ENCODE measurements at places on chromosomes 16 and 17. TPM values are rescaled to one million over a fixed set of nuclear protein-coding genes. Genes with fewer than 3 reads are reported as not detected.

DNA sequence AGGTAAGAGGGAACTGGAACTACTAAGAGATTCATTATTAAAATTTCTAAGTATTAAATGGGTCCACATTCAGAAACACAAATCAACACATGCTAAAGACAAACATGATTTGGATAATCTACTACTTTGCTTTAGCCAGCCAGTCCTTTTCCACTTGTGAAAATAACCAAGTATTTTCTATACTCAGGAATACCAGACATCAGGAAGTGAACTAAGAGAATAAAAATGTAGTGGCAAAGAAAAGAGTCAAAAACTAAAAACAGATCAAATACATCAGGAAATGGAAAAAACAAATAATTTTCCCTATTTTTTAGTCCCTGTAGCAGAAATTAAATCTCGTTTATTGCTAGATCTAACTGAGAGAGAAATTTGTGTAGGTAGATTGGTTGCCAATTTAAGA is 78.0 kb downstream of the MYO1D start:
- no peak for DNase-seq

- DNase-seq: peak; percentile 85
Observed at GRCh38 chr17:41919165-41919817, 540 bp upstream of the ACLY start.

Gene ADAM11
- 0.45 TPM for total RNA-seq

DNA sequence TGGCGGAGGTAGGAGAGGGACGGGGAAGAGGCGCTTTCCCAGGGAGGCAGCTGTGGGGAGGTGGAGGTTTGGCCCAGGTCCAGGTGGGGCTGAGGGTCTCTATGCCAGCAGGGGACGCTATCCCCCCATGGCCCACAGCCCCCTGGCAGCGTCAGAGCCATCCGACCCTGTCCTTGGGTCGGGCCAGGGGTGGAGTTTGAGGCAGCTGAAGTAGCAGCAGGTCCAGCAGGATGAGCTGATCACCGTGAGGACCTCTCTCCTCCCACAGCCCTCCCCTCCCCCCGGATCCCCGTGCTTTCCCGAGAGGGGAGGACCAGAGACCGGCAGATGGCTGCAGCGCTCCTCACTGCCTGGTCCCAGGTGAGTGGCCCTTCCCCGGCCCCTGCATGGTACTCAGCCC is 3.2 kb downstream of the ZNF205 start:
- DNase-seq: peak; percentile 79

GRCh38 chr16:19525385-19525723 is 1.6 kb downstream of the CCP110 start:
- DNase-seq: no peak

Gene RNU2-1
- total RNA-seq: not detected

GRCh38 chr16:29804455-29805231 is 1.7 kb upstream of the MAZ start:
- DNase-seq: peak; percentile 86

Gene ABCA8
- not detected for total RNA-seq

- DNase-seq: no peak
Observed at GRCh38 chr16:31052114-31052513, 18.8 kb downstream of the STX4 start.

DNA sequence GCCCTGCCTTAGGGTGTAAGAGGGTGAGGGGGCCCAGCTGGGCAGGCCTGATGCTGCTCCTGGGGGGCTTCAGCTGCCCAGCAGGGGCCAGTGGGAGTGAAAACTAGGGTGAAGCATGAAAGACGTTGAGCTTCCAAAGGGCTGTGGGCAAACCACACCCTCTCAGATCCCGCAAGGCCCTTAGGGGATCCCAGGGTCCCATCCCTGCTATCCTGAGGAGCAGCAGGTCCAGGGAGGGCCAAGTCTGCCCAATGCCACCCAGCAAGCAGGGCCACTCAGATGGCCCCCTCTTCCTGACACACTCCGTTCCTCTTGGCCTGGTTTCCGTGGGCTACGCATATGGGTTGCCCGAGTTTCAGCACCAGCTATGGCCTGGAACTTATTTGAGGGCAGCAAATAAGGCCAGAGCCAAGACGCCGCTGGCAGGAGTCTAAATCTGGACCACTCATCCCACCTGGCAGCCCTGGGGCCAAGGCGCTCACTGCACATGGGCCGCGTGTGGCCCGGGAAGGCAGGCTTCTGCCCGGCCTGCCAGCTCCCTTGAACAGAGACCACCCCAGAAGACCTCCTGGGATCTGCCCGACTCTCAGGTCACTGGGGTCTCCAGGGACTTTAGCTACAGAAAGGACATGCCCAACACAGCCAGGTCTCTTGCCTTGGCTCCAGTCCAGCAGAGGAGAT is 4.2 kb downstream of the ATP2A3 start:
- DNase-seq: no peak

DNA sequence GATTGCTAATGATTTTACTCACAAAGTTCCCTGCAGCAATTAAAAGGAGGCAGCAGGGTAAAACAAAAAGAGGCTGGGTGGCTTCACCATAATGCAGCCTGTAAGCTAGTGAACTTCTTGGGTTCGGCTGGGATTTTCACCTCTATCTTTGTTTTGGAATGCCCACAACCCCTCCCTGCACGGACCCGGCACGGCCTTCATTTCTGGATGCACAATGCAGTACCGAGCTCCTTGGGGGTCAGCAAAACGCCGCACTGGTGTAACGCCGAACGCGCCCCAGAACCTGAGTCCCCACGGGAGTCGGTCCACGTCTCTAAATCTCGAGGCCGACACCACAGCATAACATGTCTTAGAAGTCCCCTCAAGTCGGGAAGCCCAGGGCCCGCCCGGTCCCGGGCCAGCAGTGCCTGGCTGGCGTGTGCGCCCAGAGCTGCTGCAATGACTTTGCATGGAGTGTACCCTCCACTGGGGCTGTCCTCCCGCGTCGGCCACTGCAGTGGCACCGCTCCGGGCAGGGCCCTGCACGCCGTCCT is 759 bp downstream of the UBE2O start:
- DNase-seq: peak; percentile 62

DNA sequence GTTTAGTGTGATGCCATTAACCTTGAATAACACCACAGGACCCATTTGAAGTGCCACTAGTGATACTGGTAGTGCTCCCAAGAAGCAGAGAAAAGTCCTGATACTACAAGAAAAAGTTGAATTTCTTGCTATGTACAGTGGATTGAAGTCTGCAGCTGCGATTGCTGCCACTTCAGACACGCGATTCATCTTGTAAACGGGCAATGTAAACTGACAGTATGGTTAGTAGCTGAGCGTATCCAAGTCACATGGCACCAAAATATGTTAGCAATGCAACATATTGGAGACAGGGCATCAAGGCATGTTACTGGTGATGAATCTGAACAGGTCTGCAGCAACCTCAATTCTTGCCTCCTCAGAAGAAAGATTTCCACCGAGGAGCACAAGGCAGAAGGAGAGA is 238.9 kb downstream of the HS3ST3B1 start:
- no peak for DNase-seq

DNA sequence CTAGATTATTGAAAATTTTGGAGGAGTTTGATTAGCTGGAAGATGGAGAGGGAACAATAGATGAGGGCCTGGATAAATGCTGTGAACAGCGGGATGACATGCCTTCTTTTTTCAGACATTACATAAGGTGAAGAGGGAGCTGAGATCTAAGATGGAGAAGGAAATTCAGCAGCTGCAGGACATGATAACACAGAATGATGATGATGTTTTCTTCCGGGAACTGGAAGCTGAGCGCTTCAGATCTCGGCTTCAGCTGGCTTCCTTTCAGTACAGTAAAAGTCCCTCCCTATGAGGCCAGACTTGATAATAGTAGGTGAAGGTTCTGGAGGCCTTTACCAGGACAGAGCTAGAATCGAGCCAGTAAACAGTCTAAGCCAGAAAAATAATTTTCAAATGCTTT is 30.7 kb downstream of the CEP95 start:
- DNase-seq: no peak

GRCh38 chr17:28549236-28550132 is 2.9 kb downstream of the UNC119 start:
- no peak for DNase-seq

- DNase-seq: no peak
Observed at GRCh38 chr16:9081158-9081557, 10.3 kb upstream of the HAPSTR1 start.

Gene OTOP3
- total RNA-seq: not detected

DNA sequence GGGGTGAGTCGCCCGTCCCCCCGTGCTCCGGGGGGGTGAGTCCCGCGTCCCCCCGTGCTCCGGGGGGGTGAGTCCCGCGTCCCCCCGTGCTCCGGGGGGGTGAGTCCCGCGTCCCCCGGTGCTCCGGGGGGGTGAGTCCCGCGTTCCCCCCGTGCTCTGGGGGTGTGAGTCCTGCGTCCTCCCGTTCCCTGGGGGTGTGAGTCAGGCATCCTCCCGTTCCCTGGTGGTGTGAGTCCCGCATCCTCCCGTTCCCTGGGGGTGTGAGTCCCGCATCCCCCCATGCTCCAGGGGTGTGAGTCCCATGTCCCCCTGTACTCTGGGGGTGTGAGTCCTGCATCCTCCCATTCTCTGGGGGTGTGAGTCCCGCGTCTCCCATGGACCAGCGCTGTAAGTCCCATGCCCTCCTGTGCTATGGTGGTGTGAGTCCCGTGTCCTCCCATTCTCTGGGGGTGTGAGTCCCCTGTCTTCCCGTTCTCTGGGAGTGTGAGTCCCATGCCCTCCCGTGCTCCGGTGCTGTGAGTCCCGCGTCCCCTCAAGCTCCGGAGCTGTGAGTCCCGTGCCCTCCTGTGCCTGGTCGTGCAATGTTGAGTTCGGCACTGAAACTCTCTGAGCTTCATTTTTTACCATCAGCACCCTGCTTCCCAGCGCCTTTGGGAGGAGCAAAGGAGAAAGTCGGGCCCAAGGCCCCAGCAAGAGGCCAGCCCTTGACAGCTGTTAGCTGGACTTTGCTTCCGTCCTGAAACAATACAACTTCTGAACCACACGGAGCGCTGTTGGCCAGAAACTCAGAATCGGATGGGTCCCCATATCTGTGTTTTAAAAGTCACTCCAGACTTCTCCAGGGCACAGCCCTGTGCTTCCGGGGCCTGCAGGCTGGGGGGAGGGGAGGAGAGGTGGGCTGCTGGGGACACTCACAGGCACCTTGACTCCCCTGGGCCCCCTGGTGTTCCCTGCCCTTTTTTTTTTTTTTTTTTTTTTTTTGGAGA is 11.5 kb upstream of the ZC3H18 start:
- DNase-seq: peak; percentile 85

GRCh38 chr16:22928882-22929435 is 115.0 kb downstream of the HS3ST2 start:
- DNase-seq: no peak

Gene RPAIN
- total RNA-seq: 61.2 TPM

DNA sequence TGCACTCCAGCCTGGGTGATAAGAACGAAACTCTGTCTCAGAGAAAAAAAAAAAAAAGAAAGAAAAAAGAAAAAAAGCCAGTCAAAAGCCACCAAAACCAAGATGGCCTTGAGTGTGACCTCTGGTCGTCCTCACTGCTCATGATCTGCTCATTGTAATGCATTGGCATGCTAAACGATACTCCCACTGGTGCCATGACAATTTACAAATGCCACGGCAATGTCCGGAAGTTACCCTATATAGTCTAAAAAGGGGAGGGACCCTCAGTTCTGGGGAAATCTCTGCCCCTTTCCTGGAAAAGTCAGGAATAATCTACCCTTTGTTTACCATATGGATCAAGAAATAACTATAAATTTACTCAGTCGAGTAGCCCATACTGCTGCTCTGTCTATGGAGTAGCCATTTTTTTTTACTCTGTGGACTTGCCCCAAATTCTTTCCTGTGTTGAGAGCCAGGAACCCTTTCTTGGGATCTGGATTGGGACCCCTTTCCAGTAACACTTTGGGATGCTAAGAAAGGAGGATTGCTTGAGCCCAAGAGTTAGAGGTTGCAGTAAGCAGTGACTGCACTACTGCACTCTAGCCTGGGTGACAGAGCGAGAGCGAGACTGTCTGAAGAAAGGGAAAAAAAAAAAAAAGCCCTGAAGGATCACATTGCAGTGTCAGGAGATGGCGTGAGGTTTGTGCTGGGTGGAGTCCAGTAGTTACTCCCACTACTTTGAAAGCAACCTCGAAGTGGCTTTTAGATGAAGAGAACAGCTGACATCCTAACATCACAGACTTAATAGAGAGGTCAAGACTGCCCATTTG is 3.7 kb upstream of the TMEM231 start:
- DNase-seq: no peak

DNA sequence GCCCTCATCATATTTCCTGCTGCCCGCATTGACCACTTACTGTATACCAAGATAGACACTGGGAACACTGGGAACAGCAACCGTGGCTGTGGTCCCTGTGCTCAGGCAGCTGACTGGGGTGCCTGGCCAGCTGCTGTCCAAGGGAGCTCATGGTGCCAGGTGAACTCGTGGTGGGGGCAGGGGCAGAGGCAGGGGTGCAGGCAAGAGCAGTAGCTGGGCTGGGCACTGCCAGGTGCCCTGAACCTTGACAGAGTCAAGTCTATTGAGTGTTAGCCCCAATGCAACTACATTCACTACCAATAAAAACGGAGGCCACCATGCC is 202.5 kb downstream of the C16orf78 start:
- no peak for DNase-seq

- DNase-seq: no peak
Observed at GRCh38 chr16:55811811-55812210, 21.1 kb downstream of the CES1 start.

GRCh38 chr16:89322321-89323119 is 105.0 kb downstream of the ZNF778 start:
- peak; percentile 92 for DNase-seq

GRCh38 chr16:68375801-68376536 is 65.2 kb downstream of the PRMT7 start:
- no peak for DNase-seq

DNA sequence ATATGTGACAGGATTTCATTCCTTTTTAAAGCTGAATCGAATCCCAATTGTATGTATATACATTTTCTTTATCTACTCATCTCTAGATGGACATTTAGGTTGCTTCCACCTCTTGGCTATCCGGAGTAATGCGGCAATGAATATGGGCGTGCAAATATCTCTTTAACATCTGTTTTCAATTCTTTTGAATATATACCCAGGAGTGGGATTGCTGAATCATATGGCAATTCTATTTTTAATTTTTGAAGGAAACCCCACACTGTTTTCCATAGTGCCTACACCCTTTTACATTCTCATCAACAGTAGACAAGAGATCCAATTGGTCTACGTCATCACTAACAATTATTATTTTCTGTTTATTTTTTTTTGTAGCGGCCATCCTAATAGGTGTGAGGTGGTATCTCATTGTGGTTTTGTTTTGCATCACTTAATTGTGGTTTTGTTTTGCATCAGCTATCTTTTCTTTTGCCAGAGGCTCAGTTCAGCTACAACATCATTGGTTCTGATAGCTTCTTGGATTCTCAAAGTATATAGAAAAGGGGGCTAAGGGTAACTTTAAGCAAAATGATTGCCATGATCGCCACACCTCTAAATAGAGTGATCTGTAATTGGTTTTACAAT is 25.6 kb upstream of the MAP2K6 start:
- no peak for DNase-seq

Gene HSPB9
- 0.22 TPM for total RNA-seq

Gene KCNAB3
- total RNA-seq: 0.37 TPM

DNA sequence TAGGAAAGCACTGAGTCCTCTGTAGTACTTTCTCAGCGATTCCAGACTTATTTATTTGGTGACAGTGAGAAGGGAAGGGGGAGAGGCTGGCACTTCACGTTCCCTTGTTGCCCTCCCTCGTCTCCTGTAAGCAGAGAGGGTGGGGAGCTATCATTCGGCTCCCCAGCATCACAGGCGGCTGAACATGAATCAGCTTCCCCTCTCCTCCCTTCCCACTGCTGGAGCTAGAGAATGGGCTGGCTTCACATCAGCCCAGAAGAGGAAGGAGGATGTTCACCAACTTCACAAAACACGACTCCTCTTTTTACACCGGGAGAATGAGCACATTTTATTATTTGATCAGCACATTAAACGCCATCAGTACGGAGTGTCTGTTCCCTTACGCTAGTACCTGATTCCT is 6.7 kb upstream of the CMIP start:
- DNase-seq: no peak

Gene AKAP10
- total RNA-seq: 12.8 TPM

Gene TUBG2
- total RNA-seq: 20.5 TPM

Gene ZNF598
- total RNA-seq: 30.8 TPM
